Type B pancreatic cell (in vitro differentiated cells): ENCODE measurements at places on chromosomes 13 and 19. TPM values are rescaled to one million over a fixed set of nuclear protein-coding genes. Genes with fewer than 3 reads are reported as not detected.

DNA sequence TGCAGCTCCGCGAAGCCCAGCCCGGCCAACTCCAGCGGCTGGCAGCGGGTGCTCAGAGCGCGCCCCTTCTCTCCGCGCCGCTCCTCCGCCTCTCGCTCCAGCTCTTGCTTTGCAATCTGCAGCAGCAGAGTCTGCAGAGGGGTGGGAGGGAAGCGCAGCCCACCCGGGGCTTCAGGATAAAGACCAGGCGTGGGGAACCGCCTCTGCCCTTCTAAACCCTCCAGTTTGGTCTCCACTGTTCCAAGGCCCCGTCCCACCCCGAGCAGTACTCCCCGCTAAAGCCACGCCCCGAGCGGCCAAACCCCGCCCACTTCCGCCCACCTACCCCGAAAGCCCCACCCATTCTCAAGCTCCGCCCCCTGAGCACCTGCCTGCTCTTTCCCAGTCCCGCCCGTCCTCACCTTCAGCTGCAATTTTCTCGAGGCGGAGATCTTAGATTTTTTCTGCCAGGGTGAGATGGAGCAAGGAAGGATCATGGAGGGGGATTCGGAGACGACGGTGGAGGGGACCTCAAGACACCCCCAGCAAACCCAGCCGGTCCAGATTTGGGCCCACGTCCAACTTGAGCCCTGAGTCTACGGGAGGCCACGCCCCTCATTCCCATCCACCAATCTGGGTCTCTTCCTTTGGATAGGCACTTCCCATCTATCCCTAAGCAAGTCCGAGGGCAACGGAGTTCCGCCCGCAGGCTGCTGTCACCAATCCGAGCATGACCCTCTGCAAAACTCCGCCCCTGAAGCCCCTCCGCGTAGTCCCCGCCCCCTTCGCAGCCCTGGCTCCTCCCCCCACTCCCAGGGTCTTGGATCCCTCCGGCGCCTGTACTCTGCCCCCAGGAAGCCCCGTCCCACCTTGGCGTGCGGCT, 1.1 kb downstream of the TNNI3 start:
- no peak for DNase-seq

GRCh38 chr13:99231721-99232120, 26.5 kb downstream of the GPR18 start:
- DNase-seq = no peak

GRCh38 chr13:110652764-110653163, 37.4 kb downstream of the NAXD start:
- DNase-seq = no peak

GRCh38 chr13:40283666-40284065, 382.8 kb downstream of the FOXO1 start:
- DNase-seq = no peak

ZNF442 gene
- 2.4 and 5.1 TPM in 2 replicates for total RNA-seq

CNFN gene
- 3.3 and 5.6 TPM in 2 replicates for total RNA-seq

GRCh38 chr13:99265821-99266426, 7.7 kb upstream of the GPR18 start:
- DNase-seq = no peak

GRCh38 chr19:7533925-7534480, 1.5 kb upstream of the PNPLA6 start:
- no peak for DNase-seq

NRTN gene
- 2.8 and 5.4 TPM in 2 replicates for total RNA-seq

- peak; percentile 94 for DNase-seq
Measured at GRCh38 chr19:17747205-17748098, 3.8 kb upstream of the FCHO1 start.

DNA sequence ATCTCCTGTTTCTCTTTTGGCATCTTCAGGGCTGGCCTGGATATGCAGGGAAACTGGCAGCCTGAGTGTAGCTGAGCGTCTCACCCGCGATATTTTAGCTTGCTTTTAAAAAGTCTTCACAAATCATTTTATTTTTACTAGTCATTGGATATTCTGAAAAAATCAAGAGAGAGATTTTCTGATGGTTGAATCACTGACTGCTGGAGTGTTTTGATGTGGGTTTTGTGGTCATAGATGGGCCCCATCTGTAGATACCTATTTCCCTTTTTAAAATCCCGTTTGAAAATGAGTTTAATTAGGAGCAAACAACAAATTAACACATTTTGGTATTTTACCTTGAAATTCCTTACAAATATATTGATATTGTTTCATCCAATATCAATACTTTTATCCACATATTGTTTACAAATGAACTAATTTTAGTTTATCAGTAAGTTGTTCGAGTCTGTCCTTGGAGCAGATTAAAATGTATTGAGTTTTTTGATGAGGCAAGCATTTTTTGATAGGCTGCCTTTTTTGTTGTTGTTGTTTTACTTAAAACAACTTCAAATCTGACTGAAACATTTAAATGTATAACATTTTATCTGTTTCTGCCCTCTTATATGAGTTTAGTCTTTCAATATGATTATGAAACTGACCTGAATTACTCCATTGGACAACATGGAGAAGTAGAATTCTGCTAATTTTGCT, 21.5 kb upstream of the OXGR1 start:
- DNase-seq = no peak

GRCh38 chr19:2167896-2168618, 4.3 kb downstream of the DOT1L start:
- no peak for DNase-seq

SH2D3A gene
- 17.4 and 47.5 TPM in 2 replicates for total RNA-seq

DNA sequence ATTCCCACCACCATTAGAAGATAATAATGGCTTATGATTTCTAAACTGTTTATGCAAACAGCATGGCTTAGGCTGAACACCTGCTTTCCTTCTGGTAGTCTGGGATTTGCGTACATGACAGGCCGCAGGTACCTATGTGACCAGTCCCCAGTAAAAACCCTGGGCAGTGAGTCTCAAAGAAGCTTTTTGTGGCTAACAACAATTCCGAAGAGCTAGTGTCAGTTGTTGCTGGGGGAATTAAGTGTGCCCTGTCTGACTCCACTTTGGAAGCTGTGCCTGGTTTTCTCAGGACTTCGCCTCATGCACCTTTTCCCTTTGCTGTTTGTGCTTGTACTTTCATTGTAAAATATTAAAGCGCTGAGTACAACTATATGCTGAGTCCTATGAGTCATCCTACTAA, 250.2 kb upstream of the MIR17HG start:
- DNase-seq = no peak

DNA sequence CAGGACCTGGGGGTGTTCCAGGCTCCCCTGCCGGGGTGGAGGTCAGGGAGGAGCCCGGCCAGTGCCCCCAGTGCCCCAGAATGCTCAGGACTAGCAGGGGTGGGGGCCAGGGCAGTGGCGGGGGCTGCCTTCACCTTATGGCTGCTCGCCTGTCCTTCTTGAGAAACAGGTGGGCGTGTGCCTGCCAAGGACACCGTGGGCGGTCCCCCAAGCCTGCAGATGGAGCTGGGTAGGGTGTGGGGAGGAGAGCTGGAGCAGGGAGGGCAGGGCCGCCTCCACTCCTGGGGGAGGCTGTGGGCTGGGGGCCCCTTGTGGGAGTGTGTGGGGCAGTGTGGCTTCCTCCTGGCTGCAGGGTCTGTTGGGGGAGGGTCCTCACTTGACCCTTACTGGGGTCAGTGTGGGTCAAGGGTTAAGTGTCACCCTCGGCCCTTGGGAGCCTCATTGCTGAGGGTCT, 160.1 kb downstream of the KDM4B start:
- no peak for DNase-seq

DNA sequence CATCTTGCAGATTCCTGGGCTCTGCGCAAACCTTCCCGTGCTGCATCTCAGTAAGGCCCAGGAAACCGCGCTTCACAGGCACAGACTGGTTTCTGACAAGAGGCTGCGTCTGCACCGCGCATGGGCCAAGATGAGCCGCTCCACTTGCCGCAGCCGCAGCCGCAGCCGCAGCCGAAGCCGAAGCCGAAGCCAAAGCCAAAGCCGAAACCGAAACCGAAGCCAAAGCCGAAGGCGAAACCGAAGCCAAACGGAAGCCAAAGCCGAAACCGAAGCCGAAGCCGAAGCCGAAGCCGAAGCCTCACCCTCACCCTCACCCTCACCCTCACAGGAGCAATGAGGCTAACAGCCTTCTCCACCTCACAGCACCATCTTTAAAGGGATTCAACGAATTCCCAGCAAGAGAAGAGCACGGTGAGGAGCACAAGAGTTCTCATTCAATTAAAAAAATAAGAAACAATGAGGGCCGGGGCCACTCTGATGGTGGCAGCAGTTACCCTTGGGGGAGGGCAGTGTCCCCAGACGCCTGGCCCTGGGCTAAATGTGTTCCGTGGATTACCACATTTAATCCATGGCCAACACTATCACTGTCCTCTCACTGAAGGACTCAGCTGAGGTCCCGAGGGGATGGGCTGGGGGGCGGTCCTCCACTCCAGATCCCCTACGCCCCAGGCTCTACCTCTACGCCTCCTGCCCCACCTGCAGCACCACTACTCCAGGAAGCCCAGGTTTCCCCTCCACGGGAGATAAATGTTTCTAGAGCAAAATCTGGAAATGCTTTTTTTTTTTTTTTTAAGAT, 29.1 kb downstream of the ZNF787 start:
- DNase-seq = no peak
